ENCODE measurements at places on chromosomes 5 and 9.

GRCh38 chr9:119827126-119827525, 457.9 kb upstream of the BRINP1 start:
- no peak for DNase-seq

DNA sequence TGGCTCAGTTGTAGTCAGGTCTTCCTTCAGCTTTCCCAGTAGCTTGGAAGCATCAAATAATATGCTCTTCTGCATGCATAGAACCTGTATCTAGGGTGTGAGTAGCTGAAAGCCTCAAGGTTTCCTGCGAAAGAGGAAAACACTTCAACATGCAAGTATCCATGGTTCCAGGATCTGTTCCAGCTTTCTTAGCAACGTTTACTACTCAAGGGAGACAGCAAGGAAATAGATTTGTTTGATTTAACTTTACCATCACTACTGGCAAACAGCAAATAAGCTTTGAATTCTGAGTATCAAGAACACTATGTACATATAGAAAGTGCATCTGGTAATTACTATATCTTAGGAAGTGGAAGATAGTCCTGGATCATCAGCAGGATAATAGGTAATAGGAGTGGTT, 341.0 kb downstream of the PRR16 start:
- DNase-seq = no peak

DNA sequence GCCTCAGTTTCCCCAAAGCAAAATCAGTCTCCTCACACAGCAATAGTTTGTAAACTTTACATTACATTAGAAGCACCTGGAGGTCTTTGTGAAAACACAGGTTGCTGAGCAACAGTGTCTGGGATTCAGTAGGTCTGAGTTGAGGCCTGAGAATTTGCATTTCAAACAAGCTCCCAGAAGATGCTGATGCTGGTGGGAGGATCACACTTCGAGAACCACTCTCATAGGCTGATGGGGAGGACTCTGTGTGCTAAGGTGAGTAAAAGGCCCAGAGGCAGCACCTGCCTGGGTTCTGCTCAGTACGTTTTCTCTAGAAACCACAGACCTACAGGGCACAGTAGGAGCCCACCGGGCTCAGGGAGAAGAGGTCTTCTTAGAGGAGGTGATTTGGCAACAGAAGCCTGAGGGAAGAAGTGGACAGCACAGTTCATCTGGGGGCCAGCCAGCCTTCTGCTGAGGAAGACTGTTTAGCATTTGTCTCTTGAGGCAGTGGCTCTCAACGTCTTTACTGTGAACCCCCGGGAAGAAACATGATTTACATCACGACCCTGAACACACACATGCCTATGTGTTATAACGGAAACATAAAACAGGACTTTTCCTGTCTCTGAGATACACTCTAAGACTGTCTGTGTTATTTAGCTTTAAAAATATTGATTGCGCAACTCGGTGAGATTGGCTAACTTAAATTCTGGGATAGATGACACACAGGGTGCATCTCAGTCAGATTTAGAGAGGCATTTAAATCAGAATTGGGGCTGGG, 24.8 kb upstream of the DENND1A start:
- DNase-seq = no peak

- DNase-seq = no peak
These were observed 515.0 kb downstream of the EFNA5 start for GRCh38 chr5:107155707-107156106.

GRCh38 chr9:134730761-134731496, 89.3 kb downstream of the COL5A1 start:
- DNase-seq = no peak

- DNase-seq = no peak
These were observed 37.8 kb downstream of the MOCS2 start for GRCh38 chr5:53071738-53072137.

- no peak for DNase-seq
These were observed 95.9 kb upstream of the KLF4 start for GRCh38 chr9:107585465-107585864.

DNA sequence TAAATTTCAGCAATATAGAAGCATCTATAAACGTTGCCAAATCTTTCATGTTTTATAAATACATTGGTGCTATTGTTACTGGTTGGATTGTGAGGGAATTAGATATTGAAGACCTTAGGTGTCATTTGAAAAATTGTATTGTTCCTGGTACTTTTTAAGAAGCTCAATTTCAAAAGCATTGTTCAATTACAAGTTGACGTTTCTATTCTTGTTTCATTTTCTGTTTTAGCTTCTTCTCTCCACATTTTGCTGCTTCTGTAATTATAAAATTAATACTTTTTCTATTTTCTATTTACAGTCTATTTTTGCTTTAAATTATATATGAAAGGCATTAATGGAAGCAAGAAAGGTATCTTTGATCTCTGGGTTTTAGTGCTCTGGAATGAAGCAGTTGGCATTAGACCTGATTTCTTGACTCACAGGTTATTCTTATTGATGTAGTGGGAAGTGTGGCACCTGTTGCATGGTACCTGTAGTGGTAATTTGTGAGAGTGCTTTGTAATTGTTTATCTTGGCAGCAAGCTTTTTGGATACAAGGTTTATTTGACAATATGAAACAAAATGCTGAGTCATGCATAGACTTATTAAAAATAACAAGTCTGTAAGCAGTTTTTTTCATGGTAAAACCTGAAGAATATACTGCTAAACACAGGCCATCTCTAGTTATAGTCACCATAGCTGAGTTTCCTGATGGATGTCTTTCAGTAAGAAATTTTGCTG, 13.2 kb downstream of the MACIR start:
- no peak for DNase-seq

DNA sequence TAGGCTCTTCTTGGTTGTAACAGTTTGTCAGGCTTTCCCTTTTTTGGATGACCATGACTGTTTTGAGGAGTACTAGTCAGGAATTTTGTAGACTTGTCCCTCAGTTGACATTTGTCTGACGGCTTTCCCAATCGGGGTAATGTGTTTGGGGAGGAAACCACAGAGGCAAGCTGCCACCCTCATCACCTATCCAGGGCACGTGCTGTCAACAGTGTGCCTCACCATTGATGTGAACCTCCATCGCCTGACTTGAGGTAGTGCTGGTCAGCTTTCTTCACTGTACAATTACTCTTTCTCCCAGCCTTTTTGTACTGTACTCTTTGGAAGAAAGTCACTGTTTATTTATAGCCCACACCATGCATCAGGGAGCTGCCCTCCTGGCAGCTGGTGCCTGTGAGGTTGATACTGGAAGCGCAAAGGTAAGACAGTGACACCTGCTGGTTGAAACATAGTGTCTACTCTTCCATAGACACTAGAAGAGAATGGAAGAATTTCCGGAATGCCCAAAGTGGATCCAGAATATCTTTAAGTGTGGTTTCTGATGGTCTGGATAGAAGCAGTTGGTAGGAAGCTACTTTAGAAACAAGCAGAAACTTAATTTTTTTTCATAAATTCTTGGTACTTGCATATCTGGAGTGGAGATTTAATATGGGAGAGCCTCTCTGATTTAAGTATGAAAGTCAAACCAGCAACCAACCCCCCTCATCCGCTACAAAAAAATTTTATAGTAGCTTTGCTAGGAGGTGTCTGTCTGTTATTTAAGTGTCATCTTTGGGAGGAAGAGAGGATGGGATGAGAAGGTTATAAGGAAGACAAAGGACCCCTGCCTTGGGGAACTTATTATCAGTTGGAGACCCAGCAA, 69.3 kb downstream of the SNX30 start:
- DNase-seq = peak; percentile 67

DNA sequence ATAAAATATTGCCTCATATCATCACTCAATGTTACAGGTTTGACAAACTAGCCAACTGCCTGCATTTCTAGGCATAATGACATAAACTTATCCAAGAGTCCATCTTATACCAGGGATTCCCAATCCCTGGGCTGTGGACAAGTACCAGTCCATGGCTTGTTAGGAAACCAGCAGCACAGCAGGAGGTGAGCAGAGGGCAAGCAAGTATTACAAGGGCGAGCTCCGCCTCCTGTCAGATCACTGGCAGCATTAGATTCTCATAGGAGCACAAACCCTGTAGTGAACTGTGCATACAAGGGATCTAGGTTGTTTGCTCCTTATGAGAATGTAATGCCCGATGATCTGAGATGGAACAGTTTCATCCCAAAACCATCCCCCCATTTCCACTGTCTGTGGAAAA, 144.9 kb downstream of the PRKACG start:
- DNase-seq = no peak

DNA sequence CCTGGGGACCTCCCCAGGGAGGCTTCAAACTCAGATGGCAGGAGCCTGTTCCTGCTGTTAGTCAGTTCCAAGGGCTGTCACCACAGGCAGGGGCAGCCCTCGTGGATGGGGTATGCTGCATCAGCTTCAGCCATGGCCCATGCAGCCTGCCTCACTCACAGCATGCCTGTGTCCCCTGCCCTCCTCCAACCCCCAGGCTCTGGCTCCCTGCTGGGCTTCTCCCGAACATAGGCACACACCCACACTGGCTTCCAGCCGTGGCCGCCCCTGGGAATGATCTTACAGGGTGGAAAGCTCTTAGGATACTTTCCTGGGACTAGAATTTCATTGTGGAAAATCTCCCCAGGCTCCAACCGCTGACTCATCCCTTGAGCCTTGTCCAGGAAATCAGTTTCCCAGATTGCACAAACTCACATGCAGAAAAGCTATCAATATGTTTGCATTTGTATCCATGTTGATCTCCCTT, 163.8 kb downstream of the SEC61B start:
- no peak for DNase-seq

DNA sequence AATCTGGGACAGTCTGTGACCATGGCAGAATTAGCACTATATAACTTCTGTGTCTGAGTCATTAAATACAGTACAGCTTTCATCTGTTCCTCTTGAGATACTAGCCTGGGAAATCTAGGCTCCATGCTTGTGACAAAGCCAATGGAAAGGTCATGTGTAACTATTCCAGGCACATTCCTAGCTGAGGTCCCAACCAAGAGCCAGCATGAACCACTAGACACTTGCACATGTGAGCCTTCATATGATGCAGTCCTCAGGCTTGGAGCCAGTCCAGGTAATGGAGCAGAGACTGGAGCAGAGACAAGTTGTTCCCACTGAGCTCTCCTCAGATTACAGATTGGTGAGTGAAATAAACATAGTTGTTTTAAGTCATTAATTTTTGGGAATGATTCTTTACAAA, 412.4 kb upstream of the ZNF462 start:
- DNase-seq = no peak

GRCh38 chr9:72473474-72474261, 47.7 kb upstream of the TMC1 start:
- no peak for DNase-seq

- DNase-seq = no peak
These were observed 41.6 kb downstream of the SPIN1 start for GRCh38 chr9:88429595-88430430.

DNA sequence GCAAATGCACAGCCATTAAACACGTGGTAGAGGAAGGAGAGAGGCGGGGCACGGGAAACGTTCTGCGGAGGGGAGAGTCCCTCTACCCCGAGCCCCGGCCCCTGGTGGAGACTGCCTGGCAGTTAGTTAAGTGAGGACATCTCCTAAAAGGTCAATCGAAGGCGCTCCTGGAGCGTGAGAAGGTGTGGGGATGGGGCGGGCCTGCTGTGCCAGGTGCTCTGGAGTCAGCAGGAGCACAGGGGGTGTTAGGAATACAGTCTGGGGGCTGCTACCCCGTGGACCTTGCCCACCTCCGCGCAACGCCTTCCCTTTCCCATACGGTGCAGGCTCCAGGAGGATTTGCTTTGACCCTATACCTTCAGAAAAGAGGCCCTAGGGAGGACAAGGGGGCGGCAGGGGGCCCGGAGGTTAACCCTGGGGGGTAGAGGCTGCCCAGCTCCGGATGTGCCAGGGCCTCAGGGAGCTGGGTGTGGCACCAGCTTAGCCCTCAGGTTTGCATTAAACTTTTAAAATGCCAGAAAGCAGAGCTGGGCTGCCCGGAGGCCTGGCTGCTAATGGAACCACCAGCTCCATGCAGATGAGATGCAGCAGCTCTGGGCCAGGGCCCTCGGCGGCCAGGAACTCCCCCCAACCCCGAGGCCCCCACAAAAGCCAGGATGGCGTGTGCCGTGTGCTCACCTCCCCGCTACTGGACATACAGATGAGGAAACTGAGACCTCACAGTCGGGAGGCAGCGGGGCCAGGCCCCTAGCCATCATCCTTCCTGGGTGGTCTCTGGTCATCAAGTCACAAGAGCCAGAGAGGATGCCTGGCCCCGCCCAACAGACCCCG, 39.2 kb downstream of the NACC2 start:
- no peak for DNase-seq

DNA sequence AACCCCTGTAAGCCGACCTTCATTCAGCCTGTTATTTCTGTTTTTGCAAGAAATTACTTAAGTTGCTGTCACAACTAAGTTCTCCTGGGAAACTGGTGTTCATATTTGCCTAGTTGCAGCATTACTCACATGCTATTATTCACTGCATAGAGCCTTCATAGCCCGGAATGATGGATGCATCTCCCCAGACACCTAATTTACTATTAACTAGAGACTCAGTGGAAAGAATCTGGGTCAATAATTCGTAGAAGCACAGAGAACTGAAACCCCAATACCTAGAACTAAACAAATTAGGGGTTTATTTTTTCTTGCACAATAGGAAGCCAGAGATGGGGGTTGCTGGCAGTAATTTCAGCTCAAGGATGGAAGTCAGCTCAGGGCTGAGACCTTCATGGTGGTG, 45.7 kb upstream of the FAM170A start:
- DNase-seq = no peak

DNA sequence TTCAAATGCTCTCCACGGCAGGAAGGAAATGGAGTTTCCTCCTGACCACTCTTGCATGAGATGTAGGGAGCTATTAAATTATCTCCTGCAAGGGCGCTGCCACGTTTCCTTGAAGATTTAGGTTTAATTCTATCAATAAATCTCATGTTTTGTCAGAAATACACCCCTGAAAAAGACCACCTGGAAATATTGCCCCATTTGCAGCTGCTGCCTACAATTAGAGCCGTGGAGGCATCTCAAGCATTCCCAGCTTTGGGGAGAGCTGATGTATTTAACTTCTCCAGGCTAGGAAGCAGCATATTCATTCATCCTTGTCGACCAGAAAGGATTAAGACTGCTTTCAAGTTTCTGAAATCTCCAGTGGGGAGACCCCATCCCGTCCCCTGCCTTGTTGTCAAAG, 40.5 kb downstream of the CCNJL start:
- no peak for DNase-seq

DNA sequence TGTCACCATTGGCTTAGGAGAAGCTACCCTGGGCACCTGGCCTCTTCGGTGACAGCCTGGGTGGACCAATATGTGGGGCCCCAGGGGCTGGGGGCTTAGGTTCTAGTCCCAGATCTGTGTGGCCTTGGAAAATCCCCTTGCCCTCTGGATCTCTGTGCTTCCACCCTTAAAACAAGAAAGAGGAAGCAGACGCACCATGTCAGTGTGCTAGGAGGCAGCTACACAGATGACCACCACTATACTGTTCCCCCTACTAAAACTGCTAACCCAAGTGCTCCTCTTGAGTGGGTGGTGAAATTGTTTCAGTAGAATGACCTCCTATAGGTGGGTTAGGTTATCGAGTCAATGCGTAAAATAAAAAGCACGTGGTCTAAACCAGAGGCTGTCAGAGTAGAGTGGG, 31.0 kb downstream of the AFAP1L1 start:
- no peak for DNase-seq

Data from NCI-H1694 (cell line).